ENCODE measurements at places on chromosomes 13 and 19.

DNA sequence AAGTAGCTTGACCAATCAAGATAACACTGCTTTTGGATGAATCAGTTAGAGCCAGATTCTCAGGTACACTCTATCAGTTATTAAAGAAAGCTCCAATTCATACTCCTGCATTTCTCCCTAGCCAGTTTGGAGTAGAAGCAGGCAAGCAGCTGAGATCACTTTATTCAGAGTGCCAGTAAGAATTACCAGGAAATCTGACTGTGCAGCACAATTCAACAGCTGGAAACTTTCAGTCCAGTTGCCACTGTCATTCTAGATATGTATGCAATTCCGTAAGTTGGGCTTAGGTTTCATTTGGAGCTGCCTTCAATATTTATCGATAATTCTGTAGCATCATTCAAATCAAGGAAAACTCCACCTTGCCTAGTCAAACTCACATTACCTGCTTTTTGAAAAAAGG is 2625.6 kb upstream of the PCDH20 start:
- no peak for DNase-seq

DNA sequence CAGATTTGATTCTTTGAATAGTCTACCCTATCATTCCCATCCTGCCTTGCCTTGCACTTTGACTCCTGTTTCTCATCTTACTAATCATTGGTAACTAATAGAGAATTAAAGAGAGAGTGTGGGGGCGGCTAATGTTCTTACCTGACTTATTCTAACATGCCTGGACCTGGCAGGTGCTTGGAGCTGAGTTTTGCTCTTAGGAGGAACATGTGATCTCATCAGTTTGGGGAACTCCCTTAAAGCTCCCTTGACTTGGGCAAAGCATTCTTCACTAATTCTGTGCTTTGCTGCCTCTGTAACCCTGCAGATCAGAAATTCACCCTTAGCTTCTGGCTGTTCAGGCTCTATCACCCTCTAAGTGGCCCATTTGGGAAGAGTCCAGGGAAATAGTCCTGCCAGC is 861.1 kb downstream of the GPC5 start:
- no peak for DNase-seq

DNA sequence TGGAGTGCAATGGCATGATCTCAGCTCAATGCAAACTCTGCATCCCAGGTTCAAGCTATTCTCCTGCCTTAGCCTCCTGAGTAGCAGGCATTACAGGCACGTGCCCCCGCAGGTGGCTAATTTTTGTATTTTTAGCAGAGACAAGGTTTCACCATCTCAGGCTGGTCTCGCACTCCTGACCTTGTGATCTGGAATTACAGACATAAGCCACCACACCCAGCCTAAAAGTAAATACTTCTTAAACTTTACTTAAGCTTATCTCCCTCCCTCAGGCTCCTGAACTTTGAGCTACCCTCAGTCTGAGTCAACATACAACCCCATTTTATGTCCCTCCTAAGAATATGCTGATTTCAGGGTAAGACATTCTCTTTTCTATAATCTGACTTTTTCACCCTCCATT is 66.1 kb downstream of the ZNF486 start:
- no peak for DNase-seq

GRCh38 chr13:32370805-32371204 is 55.5 kb downstream of the BRCA2 start:
- no peak for DNase-seq

DNA sequence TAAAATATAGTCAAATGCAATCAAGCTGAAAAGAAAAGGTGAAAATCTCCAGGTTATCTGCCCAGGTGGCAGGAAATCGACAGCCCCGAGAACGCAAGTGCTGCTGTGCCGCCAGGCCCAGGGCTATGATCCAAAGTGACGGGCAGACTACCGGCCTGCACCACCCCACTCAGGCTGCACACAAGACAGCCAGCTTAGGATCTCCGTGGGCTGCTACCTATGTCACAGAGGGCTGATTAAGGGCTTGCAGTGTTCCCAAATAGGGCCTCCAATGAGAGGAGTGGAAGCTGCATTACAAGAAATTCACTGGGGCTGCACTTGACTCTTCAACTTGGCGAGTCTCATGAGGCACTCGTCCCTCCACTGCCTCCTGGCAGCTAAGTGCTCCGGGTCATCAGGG is 121.8 kb downstream of the CRYL1 start:
- no peak for DNase-seq

DNA sequence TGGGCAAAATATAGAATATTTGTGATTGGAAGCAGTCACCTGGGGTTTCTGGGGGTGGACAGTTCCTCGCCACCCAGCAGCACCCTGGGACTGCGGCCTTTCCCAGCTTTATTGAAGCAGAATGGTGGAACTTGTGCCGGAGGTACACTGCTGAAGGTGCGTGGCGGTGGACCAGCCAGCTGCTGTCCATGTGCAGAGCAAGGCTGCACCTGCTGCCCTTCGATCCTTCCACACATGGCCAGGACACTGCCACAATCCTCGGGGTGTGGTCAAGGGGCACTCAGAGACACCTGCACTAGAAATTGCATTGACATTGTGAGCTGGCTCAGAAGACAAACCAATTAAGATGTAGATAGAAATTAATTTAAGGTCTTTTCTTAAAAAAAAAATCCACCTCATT is 11.4 kb upstream of the GPI start:
- DNase-seq: no peak

DNA sequence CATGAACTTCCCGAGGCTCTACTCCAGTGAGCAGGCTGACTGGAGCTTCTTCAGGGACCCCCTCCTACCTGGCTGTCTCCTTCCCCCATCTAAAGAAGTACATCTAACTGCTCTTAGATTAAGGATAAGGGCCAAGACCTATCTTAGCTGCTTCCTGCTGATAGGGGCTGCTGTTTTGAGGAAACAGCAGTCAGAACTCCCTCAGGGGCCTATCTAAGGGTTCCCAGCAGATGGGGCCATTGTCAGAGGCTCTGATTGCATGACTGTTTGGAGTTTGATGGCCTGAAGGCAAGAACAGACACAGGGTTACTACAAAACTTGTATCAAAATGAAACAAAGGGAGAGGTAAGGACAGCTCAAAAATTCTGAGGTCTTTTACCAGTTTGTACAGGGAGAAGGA is 2636.9 kb upstream of the PCDH20 start:
- DNase-seq: no peak

DNA sequence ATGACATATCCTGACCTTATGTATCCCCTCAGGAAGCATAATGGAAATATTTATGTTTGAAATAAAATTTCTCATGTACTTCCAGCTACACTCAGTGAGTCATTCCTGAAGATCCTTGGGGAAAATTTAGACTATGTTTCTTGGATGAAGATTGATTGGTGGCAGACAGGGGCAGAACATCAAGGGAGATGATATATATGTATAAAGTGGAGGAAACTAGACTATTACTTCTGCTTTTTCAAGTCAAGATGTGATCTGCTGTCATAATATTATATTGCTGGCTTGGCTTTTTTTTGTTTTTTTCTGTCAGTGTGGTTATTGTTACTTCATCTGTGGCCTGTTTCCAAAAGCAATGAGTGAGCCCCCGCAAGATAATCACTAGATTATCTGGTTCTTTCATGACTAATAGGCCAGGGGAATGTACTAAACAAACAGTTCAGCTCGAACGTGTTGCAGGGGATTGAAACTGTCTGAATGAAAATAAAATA is 87.2 kb upstream of the TNFSF11 start:
- DNase-seq: no peak

GRCh38 chr13:105139048-105139379 is 1396.4 kb downstream of the EFNB2 start:
- no peak for DNase-seq

DNA sequence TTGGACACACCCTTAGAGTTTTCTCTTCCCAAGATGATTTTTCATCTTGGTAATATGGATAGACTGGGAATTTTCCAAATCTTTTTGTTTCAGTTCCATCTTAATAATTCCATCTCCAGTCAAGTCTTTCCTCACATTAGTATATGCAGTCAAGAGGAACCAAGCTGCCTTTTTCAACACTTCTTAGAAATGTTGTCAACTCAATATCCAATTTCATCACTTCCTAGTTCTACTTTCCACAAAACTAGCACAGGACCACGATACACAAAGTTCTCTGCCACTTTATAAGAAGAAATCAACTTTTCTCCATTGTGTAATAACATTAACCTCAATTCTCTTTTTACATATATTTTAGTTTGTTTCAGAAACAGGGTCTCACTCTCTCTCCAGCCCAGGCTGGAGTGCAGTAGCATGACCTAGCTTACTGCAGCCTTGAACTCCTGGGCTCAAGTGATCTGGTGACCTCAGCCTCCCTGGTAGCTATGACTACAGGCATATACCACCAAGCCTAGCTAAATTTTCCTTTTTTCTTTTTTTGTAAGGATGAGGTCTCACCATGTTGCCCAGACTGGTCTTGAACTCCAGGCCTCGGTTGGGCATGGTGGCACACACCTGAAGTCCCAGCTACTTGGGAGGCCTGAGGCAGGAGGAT is 15.5 kb downstream of the ZNF443 start:
- no peak for DNase-seq

DNA sequence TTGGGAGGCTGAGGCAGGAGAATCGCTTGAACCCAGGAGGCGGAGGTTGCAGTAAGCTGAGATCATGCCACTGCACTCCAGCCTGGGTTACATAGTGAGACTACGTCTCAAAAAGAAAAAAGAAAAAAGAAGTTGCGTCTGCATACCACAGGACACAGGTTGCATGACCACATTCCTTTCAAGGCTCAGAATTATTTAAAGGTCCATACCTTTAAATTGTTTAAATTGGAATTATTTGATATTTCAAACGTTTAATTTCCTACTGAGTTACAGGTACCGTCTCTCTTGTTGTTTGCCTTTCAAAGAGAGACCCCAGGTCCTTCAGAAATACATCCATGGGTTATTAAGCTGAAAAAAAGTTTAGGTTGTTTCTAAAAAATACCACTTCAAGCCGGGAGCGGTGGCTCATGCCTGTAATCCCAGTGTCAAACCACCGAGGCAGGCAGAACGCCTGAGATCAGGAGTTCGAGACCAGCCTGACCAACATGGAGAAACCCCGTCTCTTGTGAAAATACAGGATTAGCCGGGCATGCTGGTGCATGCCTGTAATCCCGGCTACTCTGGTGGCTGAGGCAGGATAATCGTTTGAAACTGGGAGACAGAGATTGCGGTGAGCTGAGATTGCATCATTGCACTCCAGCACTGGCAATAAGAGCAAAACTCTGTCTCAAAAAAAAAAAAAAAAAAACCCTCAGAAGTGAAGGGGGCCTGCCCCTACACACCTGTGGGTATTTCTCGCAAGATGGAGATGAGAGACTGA is 18.6 kb downstream of the ZNF816 start:
- DNase-seq: no peak

GRCh38 chr13:113660066-113660465 is 2.1 kb upstream of the ATP4B start:
- DNase-seq: no peak

DNA sequence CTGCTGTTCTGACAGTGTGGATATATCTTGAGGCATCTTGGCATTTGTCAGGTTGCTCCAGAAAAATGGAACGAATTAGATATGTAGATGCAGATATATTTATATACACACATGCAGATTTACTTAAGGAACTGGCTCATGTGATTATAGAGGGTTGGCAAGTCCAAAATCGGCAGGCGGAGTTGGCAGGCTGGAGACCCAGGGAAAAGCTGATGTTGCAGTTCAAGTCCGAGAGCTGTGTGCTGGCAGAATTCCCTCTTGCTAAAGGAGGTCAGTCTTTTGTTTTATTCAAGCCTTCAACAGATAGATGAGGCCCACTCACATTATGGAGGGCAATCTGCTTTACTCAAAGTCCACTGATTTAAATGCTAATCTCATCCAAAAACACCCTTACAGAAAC is 24.4 kb upstream of the CSNK1A1L start:
- DNase-seq: no peak

- no peak for DNase-seq
Measured at GRCh38 chr19:7918615-7919421, 1.3 kb upstream of the SNAPC2 start.

DNA sequence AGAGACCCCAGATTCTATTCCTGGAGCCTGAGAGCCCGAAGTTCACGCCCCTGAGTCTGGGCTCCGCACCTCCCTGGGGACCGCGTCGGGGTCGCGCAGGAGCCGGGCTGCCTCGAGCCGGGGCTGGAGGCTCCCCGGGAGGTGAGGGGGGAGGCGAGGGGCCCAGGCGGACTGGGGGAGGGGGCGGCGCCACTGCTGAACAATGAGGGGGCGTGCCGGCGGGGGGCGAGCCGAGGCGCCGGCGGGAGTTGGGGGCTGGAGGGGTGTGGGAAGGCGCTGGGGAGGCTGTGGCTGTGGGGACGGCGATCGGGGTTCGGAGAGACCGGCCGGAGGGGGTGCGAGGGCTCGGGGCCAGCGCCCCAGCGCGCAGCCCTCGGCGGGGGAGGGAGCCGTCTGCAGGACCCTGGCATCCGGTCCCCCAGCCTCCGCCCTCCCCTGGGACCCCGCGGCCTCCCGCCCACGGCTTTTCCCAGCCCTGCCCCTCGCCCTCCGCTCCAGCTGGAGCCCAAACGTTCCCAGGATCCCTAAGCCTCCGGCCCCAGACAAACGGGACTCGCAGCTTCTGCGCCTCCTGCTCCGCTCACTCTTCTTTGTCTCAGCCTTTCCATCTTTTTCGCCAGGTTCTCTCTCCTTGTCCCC is 922 bp downstream of the PLEKHG2 start:
- no peak for DNase-seq

- no peak for DNase-seq
Measured at GRCh38 chr19:32176591-32176990, 168.8 kb upstream of the ZNF507 start.

- DNase-seq: no peak
Measured at GRCh38 chr19:4713384-4713951, 10.2 kb downstream of the DPP9 start.

DNA sequence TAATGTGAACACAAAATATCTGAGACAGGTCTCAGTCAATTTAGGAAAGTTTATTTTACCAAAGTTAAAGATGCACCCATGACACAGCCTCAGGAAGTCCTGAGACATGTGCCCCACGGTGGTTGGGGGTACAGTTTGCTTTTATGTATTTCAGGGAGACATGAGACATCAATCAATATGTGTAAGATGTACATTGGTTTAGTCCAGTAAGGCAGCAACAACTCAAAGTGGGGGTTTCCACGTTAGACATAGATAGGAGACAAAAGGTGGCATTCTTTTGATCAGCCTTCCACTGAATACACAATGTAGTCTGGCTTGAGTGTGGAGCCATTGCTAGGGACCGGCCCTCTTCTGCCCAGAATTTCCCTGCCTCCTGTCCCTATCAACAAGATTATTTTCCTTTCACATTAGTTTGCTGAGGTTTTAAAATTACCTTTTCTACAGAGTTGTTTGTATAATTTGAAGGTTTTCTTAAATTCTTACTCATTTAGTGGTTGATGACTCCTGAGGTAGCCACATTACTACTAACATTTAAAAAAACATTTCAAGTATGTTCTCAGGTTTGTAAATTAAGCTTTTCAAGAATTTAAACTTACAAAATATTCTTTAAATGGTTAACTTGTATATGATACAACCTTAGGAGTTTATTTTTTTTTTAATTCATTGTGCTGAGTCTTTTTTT is 33.2 kb downstream of the RNASEH2B start:
- no peak for DNase-seq

GRCh38 chr19:47353307-47353712 is 4.2 kb downstream of the DHX34 start:
- DNase-seq: no peak

GRCh38 chr13:37905736-37906135 is 36.2 kb upstream of the TRPC4 start:
- DNase-seq: no peak

Measured in GM18507 (cell line).